ENCODE measurements at places on chromosomes 7 and 10.

DNA sequence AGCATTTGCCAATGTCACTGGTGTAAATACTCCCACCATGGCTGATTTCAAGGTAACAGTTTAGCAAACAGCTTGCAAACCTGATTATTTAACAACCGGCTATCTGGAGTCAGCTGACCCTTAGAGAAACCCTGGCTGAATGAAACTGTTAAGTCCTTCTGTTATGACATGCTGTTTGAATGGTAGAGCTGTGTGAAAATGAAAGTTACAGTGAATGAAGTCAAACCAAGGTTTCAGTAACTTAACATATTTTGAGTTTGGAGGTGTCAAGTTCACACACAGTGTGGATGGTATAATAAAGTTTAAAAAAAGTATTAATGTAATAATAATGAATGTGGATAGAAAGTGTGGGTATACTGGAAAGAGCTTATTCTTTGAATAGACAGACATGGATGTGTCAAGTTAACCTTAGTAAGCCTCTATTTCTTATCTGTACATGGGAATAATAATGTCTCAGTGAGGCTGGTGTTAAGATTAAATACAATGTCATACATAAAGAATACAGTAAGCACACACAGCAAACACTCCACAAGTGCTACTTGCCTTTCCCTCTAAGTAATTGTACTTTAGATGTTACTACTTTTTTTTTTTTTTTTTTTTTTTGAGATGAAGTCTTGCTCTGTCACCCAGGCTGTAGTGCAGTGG, 150.4 kb downstream of the TAX1BP1 start:
- DNase-seq: no peak

DNA sequence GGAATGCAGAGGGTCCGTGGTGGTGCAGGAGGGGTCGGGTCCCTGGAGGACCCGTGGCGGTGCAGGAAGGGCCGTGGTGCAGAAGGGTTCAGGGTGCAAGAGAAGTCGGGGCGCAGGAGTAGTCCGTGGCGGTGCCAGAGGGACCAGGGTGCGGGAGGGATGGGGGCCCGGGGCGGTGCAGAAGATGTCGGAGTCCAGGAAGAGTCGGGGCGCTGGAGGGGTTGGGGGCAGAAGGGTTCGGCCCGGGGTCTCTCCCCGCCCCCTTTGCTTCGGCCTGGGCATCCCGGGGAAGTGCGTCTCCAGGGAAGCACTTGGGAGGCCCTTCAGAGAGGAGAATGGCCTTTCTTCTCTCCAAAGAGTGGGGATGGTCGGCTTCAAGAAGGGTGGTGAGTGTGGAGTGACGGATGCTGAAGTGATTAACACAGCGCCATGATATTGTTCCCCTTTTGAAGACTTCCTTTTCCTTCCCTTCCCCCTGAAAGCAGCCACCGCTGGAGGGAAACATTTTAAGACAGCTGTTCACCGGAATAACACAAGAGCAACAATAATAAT, 997 bp downstream of the WDR37 start:
- DNase-seq: no peak

- DNase-seq: no peak
Observed at GRCh38 chr10:128429835-128430513, 303.8 kb upstream of the MKI67 start.

- DNase-seq: no peak
Observed at GRCh38 chr10:110225441-110225755, 18.0 kb downstream of the MXI1 start.

DNA sequence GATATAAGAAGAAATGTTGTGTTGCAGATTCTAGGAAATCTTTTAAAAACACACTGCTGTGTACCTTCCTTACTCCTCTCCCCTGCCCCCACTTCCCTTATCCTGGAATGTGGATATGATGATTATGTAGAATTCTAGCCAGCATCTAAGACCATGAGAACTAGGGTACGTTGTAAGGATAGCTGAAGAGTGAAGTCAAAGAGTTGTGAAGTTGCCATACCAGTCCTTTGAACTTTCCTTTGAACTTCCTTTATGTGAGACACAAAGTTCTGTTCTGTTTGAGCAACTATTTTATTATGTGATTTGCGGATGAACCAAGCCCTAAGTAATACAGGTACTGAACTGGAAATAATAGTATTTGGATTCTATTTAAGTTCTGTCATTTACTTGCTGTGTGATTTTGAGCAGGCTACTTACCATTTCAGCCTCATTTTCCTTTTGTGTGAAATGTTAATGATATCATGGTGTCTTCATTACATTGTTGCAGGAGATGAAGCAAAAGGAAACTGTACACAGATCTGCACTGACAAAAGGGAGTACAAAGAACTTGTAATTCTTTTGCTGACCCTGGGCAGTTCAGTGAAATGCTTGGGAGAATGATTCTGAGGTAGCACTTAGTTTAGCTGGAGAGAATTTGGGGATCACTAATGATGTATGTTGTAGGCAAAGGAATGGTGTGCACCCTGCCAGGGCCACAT, 31.4 kb downstream of the RPA3 start:
- no peak for DNase-seq

GRCh38 chr10:80356563-80356988, at the start of the genes DYDC1 and DYDC2:
Gene DYDC1 (minus strand): TSS chr10:80356755. CDS start chr10:80352601, 4,154 bp downstream.
Gene DYDC2 (plus strand): TSS chr10:80356781. CDS start chr10:80362444, 5,663 bp downstream.
- peak; percentile 84 for DNase-seq

Data from iPS-NIHi11 (cell line).